GM23248 (cell line): ENCODE measurements at places on chromosomes 2 and 18. TPM values are rescaled to one million over a fixed set of nuclear protein-coding genes. Genes with fewer than 3 reads are reported as not detected.

- no peak for DNase-seq
Observed at GRCh38 chr2:201668402-201668910, 25.2 kb upstream of the TMEM237 start.

DNA sequence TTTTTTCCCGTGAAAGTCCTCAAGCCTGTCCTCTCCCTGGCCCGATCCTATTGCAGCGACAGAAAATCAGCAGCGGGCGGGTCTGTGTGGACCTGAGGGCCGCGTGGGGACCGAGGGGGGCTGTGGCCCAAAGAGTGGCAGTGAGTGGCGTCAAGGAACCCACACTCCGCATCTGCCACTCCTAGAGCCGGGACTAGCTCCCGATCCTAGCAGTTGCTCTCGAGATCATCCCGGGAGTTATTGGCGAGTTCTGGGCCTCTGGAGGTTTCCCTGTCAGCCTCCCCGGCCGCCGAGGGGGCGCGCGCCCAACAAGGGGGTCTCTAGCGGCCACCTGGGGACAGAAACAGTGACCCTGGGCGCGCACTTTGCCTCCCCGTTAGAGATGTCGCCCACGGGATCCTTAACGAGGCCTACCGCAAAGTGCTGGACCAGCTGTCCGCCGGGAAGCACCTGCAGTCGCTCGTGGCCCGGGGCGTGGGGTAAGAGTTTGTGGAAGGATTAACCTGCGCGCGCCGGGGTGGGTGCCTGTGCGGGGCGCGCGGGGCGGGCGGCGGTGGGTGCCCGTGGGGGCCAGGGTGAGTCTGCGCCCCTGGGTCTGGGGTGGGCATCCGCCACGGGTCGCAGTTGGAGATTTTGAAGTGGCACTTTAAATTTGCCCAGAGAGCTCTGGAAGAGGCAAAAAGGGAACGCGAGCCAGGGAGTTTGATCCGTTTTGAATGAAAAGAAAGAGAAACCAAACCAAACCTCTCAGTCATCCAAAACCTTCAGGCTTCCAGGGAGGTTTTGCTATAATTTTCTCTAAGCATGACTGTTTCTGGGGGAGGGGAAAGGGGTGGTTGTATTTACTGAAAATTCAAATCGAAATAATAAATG is 3.5 kb downstream of the ADCYAP1 start:
- peak; percentile 18 for DNase-seq

- DNase-seq: peak; percentile 55
Observed at GRCh38 chr2:84388133-84388532, 70.9 kb downstream of the SUCLG1 start.

DNA sequence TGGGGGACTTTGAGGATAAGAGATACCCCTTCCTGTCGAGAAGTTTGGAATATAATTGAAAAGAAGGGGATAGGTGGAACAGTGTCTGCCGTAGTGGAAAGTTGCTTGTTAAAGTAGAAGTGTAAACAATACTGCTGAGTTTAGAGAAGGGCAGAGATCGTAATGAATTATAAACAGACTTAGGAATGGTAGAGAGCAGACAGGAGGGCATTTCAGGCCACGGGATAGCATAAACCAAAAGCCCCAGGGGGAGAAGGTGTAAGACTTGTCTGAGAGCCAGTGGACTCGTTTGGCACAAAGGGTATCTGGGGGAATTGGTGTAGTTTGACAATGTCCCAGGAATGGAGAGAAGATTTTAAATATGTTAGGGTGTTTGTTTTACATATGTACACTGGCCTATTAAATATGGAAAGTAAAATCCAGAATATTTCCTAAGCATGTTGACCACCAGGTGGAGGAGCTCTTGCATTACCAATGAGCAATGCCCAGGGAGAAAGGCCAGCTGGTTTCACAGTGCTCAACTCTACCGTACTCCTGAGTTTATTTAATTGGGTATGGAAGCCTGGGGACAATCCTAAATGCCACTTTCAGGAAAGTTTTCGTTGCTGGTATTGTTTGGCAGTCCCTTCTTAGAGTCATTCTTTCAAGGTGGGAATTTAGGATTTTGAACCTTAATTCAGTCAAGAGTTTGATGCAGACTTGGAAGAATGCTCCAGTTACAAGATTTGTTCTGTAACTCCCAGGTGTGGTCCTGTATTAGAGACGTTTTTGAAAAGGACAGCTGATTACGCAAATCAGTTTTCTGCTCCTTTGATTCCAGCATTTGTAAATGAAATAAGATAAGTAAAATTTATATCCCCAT is 7.5 kb downstream of the COPS8 start:
- DNase-seq: peak; percentile 88

DNA sequence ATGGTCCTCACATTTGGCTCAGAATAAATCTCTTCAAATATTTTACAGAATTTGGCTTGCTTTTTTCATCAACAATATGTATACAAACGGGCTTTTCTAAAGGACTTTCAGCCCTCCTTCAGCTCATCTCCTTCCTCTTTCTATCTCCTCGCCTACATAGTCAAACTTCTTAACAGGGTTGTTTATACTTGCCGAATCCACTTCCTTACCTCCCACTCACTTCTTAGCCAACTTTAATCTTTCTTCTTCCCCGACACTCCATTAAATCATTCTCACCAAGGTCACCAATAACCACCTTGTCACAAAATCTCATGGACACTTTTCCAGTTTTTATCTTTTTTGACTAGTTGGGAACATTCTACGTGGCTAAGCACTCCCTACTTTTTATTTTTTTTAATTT is 325.2 kb downstream of the PLCL1 start:
- DNase-seq: no peak

DNA sequence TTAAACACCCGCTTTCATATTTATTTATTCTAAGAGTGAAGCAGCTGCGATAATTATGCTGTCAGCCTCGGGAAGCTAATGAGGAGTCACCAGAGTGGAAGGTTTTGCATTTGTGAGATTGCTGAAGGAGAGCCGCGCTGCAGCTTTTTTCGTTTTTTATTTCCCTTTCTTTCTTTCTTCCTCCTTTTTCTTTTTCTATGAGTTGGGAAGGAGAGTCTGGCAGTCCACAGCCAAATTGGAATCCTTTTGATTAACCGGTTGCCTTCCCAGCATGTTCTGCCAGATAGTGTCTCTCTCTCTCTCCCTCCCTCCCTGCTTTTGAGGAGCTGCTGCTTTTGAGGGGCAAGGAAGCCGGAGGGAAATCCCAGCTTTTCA is 82.1 kb downstream of the CDK15 start:
- DNase-seq: peak; percentile 39

The DOK6 gene
- total RNA-seq: 0.76 and 5.2 TPM in 2 replicates

DNA sequence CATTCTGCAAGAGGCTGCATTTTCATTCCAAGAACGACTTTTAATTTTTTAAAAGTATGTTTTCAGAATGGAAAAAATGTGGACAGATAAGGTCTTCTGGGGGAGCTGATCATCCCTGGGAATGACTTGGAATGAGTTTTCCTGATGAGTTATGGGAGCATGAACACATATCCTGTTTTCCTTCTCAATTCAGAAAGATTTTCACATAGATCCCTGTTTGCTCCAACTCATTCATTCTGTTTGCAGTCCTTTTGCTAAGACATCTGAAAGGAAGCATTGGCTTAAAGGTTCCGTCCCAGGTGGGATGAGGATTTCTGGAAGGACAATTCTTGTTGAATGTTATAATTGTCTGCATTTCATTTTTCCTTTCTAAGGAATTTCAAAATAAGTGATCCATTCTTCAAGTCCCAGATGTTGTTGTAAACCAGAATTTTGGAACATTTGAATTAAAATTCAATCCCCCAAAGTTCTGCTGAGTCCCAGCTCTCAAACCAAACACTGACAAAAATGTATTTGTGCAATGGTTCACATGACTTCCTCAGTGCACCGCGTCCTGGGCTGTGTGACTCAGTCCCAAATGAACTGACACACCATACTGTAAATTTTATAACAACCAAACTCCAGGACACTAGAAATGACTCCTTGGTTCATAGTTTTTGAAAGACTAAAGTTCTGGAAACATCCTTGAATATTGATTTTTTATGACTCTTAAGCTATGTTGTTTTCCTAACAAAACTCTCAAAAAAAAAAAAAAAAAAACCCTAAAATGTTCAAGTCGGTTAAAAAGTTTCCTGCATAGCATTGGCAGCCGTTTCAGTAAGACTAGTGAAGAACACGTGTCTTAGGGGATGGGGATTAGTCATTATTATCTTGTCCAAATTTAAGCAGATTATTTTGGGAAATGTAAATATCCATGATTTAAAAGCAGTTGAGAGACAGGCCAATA is 281.8 kb upstream of the TCF4 start:
- DNase-seq: peak; percentile 83

GRCh38 chr2:222054813-222055212 is 244.0 kb downstream of the PAX3 start:
- DNase-seq: peak; percentile 46

- peak; percentile 41 for DNase-seq
Observed at GRCh38 chr18:67938660-67939059, 422.1 kb upstream of the DSEL start.

DNA sequence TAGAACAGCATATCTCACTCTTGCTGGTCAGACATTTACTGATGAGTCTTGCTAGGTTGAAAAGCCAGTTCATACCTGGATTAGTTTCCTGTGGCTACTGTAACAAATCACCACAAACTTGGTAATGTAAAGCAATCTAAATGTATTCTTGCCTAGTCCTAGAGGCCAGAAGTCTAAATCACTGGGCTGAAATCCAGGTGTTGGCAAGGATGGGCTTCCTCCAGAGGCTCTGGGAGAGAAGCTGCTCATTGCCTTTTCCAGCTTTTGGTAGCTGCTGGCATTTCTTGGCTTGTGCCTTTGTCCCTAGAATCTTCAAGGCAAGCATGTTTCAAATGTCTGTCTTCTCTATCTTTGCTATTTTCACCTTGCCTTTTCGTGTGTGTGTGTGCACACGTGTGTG is 62.3 kb upstream of the MAP4K3 start:
- DNase-seq: peak; percentile 54

DNA sequence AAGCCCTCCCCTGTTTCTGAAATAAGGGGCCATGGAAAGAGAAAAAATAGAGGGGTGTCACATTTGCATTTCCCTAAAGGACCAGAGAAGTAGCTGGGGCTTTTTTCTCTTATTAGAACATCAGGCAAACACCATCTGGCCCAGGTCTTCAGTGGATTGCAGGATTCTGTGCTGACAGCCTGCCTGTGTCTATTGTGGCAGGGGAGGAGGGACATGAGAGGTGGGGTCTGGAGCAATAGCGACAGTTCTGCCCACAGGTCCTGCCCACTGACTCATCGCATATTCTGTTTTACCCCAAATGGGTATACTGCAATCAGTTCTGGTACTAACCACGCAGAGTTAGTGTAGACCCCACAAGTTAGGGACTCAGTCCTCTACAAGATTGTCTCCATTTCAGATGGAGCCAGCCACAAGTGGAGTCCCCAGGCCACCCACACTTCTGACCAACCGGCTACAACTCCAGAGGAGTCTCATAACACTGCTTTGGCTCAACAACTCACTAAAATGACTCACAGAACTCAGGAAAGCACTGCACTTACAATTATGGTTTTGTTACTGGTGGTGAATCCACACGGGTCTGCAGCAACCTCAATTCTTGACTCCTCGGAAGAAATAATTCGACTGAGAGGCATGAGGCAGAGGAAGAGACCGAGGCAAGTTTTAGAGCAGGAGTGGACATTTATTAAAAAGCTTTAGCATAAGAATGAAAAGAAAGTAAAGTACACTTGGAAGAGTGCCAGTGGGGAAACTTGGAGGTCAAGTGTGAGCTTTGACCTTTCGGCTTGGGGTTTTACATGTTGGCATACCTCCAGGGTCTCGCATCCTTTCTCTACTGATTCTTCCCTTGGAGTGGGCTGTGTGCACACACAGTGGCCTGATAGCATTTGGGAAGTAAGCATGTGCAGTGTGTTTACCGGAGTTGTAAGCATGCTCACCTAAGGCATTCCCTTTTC is 146.4 kb upstream of the SPATS2L start:
- peak; percentile 63 for DNase-seq

- no peak for DNase-seq
Observed at GRCh38 chr2:177076636-177077179, 135.9 kb upstream of the HNRNPA3 start.

The TMEFF2 gene
- 0.25 TPM in 1 of 2 replicates, not detected in the other for total RNA-seq

DNA sequence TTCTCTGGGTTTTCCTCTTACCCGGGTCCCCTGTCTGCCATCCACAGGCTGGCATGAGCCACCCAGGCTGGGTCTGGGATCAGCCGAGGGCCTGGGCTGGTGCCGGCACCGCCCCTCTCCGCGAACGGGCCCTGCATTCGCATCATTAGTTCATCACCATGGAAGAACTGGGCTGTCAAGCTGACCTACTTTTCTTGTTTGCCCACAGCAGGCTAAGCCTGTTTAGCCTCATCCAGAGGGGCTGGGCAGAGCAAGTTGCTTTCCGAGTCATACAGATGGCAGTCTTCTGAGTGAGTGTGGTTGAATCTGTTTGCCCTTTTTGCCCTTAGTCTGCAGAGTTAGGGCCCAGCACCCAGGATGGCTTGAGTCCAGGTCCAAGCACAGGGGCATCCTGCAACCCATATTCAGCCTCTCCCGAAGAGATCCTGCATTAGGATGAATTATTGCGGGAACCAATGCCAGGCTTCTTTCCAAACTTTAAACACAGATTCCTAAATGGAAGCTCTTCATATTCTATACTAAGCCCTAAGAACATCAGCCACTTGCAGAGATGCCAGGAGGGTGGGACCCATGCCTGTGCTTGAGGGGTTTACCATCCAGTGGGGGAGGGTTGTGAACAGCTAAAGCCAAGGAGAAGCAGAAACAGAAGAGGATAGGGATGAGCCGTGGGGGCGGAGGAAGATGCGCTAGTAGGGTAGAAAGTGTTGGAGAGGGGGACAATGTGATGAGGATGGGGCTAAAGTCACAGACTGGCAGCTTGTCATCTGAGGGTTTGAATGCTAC is 68.0 kb downstream of the NPAS2 start:
- peak; percentile 44 for DNase-seq

DNA sequence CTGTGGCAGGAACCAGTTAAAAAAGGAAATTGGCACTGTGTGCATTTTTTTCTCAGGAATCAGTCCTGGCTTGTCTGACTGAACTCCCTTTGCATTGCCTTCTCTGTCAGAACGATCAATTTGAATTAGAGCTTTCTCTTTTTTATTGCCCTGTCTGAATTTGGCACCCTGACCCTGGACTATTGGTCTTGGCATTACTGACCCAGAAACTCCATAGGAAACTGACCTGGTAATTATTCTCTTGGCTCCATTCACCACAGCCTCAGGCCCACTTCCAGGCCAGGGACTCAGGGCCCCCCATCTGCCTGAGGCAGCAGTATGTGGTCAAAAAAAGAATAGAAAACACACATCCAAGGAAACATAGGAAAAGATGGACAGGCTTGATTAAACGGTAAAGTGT is 32.0 kb upstream of the CCDC88A start:
- no peak for DNase-seq

The LAMA3 gene
- total RNA-seq: 1.9 and 3.5 TPM in 2 replicates

The APOB gene
- not detected in 2 replicates for total RNA-seq

The REG3A gene
- not detected in 2 replicates for total RNA-seq

- DNase-seq: peak; percentile 18
Observed at GRCh38 chr2:181570833-181571661, 85.9 kb downstream of the CERKL start.

The SEC11C gene
- total RNA-seq: 7.7 and 16.7 TPM in 2 replicates
